ENCODE measurements at places on chromosomes 6 and 20.
A peak's percentile ranks its signal among the peaks of the same experiment; 100 is the strongest.

- peak; percentile 92 for DNase-seq
These were observed 448 bp upstream of the RIN2 start for GRCh38 chr20:19757487-19758132.

DNA sequence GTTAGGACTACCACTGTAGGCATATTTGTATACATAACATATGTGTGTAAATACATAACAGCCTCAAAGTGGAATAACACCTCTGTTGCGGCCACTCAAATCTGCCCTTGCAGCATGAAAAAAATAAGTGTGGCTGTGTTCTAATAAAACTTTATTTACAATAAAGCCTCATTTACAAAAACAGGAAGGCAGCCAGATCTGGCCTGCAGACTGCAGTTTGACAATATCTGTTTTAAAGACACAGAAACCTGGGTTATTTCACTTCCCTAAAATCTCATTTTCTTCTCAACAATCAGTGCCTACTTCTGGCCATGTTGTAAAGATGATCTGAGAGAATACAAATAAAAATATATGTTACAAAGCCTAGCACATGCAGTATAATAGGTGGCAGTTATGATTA is 53.9 kb upstream of the SCML4 start:
- peak; percentile 25 for DNase-seq

DNA sequence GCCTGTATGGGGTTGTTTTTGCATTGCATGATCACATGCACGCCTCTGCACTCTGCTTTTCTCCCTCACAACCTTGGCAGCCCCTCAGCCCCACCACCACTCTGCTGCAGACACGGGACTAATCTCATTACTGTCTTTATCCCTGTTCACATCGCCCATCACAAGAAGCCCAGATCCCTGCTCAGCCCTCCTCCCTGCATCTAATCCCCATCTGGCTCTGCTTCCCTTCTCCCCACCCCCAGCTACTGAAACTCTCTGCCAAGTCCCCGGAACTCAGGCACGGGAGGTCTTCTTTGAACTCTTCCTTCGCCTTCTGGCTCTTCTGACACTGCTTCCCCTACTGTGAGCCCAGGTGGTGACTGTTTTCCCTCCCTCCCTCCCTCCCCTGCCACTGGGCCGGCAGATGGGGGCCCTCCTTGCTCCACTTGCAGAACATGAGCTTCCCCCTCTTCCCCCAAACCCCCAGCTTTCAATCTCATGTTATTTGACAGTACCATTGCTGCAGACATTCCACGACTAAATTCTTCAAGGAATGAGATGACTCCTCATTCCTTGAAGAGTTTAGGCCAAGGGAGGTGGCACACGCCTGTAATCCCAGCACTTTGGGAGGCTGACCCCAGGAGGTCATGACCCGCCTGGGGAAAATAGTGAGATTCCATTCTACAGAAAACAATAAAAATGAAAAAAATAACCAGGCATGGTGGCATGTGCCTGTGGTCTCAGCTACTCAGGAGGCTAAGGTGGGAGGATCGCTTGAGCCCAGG is 21.9 kb upstream of the TULP1 start:
- DNase-seq: no peak

DNA sequence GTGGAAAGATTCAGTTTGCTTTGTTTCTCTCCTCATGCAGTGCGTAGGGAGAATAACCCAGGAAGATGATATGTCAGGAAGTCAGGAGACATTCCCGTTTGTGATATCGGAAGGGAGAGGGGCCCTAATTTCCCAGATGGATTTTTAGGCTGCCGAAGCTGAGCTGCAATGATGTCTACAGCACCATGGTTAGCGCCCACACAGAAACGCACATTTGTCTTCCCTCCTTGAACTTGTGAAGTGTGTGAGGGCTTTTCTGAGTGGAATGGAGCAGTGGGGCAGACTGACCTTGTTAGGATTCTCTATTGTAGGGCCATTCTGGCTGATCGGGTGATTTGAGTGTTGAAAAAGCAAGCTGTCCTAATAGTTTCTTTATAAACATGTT is 191.3 kb upstream of the ARG1 start:
- DNase-seq: no peak

DNA sequence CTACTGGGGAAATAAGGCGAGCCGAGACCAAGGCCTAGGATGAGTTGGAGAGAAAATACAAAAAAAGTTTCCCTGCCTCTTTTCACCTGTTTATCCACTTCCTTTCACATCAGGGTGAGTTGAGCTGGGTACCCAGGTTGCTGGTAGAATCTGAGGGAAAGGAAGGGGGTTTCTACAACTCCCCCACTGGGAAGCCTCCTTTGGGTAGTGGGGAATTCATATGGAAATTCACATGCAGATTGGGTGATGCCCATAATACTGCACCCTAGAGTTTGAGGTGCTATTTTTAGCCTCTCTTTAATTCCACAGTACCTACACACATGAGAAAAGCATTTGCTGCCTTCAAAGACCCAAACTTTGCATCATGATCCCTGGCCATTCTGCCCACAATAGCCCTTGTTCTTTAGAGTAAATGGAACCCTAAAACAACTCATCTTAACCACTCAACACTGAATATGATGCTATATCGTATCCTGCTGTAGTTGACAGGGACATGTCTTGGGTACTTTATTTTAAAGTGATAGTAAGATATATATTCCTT is 2.7 kb downstream of the OSTM1 start:
- DNase-seq: no peak

DNA sequence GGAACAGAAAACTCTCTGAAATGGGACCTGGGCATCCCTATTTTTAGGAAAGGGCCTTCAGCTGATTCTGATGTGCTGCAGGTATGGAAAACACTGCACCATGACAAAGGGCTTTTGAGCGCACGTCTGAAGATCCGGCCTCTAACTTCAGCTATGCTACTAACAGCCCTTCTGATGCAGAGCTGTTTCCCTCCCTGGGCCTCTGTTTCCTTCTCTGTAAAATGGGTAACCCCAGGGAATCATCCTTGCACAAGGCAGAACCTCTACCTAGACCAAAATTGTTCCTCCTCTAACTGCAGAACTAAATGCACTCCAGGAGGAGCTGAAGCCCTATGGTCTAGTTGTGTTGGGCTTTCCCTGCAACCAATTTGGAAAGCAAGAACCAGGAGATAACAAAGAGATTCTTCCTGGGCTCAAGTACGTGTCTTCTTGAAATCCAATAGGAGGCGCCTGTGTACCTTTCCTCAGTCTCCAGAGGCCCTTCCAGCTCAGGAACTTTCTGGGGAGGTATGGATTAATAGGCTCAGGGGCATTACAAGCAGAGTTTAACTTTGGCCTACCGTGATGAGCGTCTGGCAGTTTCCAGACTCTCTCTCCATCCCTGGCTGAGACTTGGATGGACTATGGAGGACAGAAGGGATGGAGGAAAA is 5.9 kb downstream of the GPX5 start:
- DNase-seq: no peak

GRCh38 chr6:45923831-45924391 is 91.7 kb downstream of the CLIC5 start:
- no peak for DNase-seq

GRCh38 chr6:143549221-143549948 is 37.9 kb upstream of the FUCA2 start:
- no peak for DNase-seq

GRCh38 chr6:14784596-14785492 is 461.0 kb upstream of the JARID2 start:
- DNase-seq: no peak

DNA sequence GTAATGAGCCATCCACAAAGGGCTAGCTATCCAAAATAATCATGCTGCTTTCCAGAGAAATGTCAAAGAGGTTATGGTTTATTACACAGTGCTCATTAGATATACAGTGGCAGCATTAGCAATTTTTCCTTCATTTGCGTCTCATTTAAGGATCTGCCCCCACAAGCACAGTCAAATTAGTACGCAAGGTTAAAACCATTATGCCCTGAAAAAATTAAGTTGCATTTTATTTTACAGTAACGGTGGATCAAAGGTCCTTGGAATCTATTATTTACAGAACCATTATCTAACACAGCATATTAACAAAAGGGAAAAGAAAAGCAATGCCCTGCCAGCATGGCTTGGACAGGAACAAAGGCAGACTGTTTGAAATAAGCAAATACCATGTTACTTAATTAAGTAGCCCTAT is 144.8 kb downstream of the PDSS2 start:
- DNase-seq: no peak

- no peak for DNase-seq
These were observed 1.2 kb downstream of the TBX18 start for GRCh38 chr6:84763003-84763885.

DNA sequence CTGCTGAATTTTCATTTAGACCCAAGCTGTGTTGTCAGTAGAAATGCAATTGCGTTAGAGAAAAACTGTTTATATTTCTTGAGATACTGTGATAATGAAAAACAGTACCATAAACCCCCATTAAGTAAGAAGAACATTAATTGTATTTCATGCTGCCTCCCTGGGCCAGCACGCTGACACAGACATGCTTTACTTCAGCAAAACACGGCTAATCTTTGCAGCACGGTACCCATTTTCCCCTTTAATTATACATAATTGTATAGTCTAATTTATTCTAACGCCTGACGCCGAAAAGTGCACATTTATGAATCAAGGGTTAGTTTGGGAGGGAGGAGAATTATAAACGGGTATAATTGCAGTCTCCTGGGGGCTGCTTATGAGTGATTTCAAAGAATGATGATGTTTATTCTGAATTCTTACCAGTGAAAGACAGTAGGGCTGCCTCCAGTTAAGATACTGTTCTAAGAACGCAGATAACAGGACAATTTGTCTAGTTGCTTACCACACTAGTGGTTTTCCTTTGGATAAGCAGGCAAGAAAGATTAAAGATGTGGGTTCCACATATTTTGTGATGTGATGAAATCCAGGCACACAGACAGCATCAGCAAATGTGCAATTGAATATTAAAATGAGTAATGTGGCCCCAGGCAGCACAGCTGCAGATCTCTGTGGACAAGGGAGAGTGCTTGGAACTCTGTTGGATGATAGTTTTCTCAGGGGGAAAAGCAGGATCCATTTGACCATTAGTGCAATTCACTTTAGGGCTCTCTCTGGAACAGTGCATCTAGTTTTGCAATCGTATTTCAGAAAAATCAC is 4.7 kb upstream of the SULF2 start:
- DNase-seq: no peak

DNA sequence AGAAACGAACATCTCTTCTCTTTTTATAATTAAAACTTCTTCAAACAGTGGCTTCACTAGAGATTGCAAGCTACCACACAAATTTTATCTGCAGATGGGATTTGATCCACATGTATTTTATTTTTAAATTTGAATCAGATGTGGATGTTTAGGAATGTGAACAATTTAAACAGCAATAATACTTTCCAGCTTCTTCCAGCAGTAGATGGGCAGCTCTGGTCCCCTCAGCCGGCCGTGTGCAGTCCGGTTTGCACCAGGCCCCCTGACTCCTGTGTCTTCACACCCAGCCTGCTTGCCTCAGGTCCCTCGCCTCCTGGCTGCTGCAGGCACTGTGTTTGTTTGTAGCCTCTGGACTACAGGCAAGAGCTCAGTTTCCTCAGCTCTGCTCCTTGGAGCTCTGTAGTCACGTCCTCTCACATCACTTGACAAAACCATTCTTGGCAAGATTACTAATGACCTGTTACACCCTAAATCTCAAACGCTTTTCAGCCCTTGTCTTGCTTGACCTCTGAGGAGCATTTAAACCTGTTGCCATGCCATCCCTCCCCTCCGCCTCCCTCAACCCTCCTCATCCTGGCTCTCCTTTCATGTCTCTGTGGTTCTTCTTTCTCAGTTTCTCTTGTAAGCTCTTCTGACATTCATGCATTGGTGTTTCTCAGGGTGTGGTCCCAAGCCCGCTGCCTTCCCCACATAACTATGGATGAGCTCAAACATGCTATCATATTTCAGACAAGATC is 13.2 kb upstream of the ZBTB24 start:
- DNase-seq: no peak

DNA sequence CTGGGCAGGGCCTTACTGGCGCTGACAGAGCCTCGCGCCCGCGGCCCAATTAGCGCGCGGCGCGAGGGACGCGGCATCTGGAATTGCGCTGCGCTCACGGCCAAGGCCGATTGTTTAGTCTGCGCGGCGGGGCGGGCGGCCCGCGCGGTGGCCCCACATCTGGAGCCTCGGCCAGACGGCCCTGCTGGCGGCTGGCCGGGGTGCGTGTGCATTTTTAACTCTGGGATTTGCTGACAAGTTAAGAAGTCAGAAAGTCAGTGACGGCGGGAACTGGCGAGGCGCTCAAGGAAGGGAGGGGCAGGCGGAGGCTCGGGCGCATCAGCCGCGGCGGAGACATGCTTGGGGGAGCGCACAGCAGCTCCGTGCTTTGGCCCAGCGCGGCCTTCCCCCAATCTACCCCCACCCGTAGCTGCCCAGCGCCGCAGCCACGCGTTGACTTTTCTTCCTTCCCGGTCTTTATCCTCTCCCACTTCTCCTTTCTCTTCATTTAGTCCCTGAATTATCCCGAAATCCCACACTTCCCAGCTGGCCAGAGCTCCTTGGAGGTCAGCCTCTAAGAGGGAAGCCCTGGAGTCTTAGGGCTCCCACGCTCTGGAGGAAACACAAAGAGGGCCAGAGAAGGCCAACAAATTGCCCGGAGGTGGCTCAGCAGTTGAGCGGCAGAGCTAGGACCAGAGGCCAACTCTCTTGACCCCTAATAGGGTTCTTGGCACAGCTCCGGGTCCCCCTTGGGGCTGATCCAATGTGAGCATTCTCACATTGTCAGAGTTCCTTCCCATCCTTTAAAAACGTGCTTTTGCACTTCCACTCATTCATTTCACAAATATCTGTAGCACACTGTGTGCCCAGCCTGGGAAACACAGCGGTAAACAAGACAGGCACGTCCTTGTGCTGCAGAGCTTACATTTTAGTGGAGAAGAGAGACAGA is 40.8 kb upstream of the FOXP4 start:
- no peak for DNase-seq

DNA sequence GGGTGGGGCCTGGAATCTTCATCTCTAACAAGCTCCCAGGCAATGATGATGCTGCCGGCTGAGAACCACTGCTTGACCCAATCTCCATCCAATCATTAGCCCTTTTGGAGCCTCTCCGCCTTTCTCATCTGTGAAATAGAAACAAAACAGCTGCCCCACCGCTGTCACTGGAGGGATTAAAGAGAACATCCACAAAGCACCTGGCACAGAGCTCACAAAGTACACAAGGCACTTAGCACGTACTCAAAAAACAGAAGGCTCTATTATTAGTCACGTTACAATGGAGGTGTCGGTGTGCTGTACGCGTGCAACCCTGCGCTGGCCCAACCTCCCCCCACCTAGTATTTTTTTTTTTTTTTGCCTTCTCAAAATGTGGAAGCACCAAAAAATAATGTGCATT is 213.5 kb upstream of the ARID1B start:
- no peak for DNase-seq

DNA sequence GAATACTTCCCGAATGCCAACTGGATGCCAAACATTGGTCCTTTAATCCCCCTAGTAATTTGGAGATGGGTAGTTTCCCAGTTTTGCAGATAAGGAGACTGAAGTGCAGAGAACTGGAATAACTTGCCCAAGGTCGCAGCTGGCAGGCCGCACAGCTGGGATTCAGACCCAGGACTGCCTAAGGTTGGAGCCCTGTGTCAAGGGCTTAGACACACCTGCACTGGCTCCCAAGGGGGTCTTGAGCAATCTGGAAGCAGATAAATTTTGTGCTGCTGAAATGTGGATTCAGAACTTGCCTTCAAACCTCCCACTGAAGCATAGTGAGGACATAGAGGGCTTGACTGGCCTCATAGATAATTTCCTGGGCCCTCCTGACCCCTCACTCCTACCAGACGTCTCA is 30.5 kb downstream of the FOXP4 start:
- no peak for DNase-seq

GRCh38 chr6:158492881-158493280 is 67.0 kb upstream of the TMEM181 start:
- DNase-seq: no peak

GRCh38 chr6:34514593-34515472 is 41.3 kb downstream of the SPDEF start:
- DNase-seq: peak; percentile 19

GRCh38 chr6:44133003-44133931 is 5.9 kb downstream of the TMEM63B start:
- no peak for DNase-seq

Measured in hematopoietic multipotent progenitor cell (in vitro differentiated cells).